Central memory CD4-positive, alpha-beta T cell (primary cell): ENCODE measurements at places on chromosomes 6 and 20.

GRCh38 chr6:35402856-35403191 lies 49.3 kb upstream of the FANCE start:
- no peak for DNase-seq

DNA sequence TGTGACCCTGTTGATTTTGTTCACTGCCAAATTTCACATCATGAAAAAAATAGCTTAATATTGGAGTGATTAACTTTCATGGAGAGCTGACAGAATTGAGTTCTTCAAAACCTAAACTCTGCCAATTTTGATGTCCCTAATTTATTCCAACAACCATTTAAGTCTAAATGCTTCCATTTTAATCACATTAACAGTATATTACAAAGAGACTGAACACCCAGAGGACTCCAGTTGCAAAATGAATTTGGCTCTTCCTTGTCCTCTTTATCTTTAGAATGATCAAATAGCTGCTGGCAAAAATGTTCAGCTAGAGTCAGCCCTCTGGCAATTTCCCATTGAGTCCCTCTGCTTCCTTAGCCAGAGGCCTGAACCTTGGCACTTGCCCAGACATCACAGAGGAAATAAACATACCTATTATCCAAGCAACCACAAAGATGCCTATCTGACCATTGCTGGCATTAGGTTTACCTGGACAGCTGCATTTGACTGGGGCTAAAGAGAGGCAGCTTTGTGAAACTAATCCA lies 299.0 kb upstream of the STXBP5 start:
- DNase-seq = no peak

GRCh38 chr20:23116311-23117089 lies 30.4 kb upstream of the CD93 start:
- no peak for DNase-seq

GRCh38 chr6:112038268-112038667 lies 15.6 kb upstream of the CCN6 start:
- no peak for DNase-seq

- no peak for DNase-seq
Observed at GRCh38 chr6:74657011-74657410, 548.8 kb downstream of the COL12A1 start.

- no peak for DNase-seq
Observed at GRCh38 chr6:42113936-42114636, 28.3 kb downstream of the C6orf132 start.

- no peak for DNase-seq
Observed at GRCh38 chr6:56984884-56985283, 30.0 kb downstream of the BEND6 start.

DNA sequence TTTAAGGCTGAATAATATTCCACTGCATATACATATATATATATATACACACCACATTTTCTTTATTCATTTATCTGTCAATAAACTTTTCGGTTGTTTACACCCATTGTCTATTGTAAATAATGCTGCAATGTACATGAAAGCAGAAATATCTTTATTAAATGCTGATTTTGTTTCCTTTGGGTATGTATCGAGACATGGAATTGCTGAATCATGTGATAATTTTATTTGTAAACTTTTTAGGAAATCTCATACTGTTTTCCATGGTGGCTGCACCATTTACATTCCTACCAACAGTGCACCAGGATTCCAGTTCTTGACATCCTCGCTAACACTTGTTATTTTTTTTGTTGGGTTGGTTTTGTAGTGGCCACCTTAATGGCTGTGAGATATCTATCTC lies 14.1 kb upstream of the HLA-DOA start:
- DNase-seq = no peak

GRCh38 chr20:36085686-36086267 lies 68.8 kb upstream of the EPB41L1 start:
- no peak for DNase-seq
